Stimulated activated CD8-positive, alpha-beta memory T cell treated with anti-CD3 and anti-CD28 coated beads, Interleukin-7, amount 100 ng/mL, for 1 hour (primary cell): ENCODE measurements at places on chromosomes 12 and 14.

DNA sequence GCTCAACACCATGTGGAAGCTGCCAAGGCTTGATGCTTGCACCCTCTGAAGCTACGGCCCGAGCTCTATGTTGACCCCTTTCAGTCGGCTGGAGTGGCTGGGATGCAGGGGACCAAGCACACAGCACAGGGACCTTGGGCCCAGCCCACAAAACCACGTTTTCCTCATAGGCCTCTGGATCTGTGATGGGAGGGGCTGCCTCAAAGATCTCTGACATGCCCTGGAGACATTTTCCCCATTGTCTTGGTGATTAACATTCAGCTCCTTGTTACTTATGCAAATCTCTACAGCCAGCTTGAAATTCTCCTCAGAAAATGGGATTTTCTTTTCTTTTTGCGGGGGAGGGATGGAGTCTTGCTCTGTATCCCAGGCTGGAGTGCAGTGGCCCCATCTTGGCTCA is 46.3 kb downstream of the MON2 start:
- DNase-seq, result no peak

- DNase-seq, result no peak
These were observed 515.7 kb upstream of the ATXN7L3B start for GRCh38 chr12:74021937-74022336.

DNA sequence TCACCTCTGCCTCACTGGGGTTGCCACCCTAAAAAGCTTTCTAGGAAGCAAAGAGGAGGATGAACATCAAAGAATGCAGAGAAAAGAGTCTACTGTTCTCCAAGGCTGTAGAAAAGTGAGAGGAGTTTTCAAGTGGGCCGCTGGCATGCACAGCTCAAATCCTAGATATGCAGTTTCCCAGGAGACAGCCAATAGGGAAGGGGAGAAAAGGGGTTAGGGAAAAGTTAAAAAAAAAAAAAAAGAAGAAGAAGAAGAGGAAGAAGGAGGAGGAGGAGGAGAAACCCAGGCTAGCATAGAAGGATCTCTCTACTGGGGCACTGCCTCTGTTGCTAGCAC is 682 bp downstream of the BATF start:
- no peak for DNase-seq

- DNase-seq, result no peak
These were observed 68.7 kb downstream of the CIT start for GRCh38 chr12:119808441-119808840.

- DNase-seq, result no peak
These were observed 26.4 kb downstream of the ARG2 start for GRCh38 chr14:67646131-67646530.
